HFFc6 (cell line): ENCODE measurements at places on chromosomes 7 and 10. TPM values are rescaled to one million over a fixed set of nuclear protein-coding genes. Genes with fewer than 3 reads are reported as not detected.

The THAP5 gene
- total RNA-seq: 20.6 to 24.3 TPM (median 22.0 TPM) in 3 replicates

The HDAC9 gene
- total RNA-seq: 12.4 and 30.0 TPM in 2 replicates

The SAP25 gene
- total RNA-seq: 0.39 and 0.40 TPM in 2 replicates

The SLC29A4 gene
- 0.68 and 2.1 TPM in 2 replicates for total RNA-seq

The NCAPG2 gene
- total RNA-seq: 21.7 to 64.2 TPM (median 42.2 TPM) in 3 replicates

The GDF2 gene
- not detected in 3 replicates for total RNA-seq

The CYP3A5 gene
- total RNA-seq: 0.30 to 1.8 TPM (median 0.64 TPM) in 3 replicates

The CUL2 gene
- total RNA-seq: 39.1 to 53.0 TPM (median 51.4 TPM) in 3 replicates

- peak; percentile 14 for DNase-seq
Measured at GRCh38 chr7:47758546-47758945, 176.6 kb upstream of the TNS3 start.

GRCh38 chr10:24012249-24012803 is 196.6 kb upstream of the KIAA1217 start:
- DNase-seq: no peak

DNA sequence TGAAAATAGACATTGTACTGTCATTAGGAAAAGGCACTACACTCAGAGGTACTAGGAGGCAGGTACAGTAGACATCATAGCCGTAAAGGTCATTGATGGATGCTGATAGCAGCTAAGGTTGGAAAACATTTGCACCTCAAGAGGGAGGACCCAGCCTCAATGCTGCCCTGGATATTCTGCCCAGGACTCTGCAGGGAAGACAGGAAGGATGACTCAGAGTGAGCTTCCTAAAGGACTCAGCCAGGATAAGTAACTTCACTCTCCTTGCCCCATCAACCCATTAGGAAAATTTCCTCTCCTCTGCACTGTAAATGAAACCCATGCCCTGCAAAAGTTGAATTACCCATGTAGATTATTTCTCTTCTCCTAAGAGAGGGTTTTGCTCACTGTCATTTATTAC is 617.9 kb upstream of the MKI67 start:
- DNase-seq: no peak

GRCh38 chr10:3491571-3491970 is 293.4 kb downstream of the KLF6 start:
- no peak for DNase-seq

GRCh38 chr7:5445981-5446594 is 22.5 kb upstream of the TNRC18 start:
- no peak for DNase-seq

- DNase-seq: no peak
Measured at GRCh38 chr7:43394441-43395130, 188.3 kb upstream of the STK17A start.

- DNase-seq: no peak
Measured at GRCh38 chr7:24442170-24442777, 131.0 kb upstream of the PALS2 start.

GRCh38 chr10:98045785-98046389 is 15.5 kb upstream of the CRTAC1 start:
- DNase-seq: peak; percentile 33

DNA sequence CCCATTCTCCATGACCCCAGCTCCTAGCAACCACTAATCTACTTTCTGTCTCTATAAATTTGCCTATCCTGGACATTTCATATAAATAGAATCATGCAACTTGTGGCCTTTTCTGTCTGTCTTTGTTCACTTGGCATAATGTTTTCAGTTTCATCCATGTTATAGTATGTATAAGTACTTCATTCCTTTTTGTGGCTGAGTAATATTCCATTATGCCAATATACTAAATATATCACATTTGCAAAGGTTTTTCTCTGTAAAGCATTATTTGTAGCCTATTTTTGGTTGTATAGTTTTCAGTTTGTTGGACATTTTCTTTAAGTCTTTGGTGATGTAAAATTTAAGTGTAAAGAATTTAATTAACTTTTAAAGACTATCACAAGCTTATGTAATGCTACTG is 2.2 kb downstream of the PTPRZ1 start:
- no peak for DNase-seq

DNA sequence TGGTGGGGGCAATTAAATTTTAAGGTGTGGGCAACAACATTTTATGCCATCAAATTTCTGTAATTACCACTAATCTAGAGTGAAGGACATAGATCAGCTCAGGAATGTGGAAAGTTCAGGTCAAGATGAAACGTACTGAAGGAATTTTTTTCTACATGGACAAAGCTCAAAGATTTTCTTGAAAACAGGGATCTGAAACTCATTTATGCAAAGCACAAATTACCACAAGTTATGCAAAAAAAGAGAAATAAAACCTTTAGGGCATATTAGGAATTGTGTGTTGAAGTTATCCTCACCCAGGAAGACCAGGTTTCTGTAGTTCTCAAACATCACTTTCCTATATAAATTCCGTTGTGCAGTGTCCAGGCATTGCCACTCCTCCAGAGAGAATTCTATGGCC is 18.9 kb downstream of the ZNF680 start:
- no peak for DNase-seq

DNA sequence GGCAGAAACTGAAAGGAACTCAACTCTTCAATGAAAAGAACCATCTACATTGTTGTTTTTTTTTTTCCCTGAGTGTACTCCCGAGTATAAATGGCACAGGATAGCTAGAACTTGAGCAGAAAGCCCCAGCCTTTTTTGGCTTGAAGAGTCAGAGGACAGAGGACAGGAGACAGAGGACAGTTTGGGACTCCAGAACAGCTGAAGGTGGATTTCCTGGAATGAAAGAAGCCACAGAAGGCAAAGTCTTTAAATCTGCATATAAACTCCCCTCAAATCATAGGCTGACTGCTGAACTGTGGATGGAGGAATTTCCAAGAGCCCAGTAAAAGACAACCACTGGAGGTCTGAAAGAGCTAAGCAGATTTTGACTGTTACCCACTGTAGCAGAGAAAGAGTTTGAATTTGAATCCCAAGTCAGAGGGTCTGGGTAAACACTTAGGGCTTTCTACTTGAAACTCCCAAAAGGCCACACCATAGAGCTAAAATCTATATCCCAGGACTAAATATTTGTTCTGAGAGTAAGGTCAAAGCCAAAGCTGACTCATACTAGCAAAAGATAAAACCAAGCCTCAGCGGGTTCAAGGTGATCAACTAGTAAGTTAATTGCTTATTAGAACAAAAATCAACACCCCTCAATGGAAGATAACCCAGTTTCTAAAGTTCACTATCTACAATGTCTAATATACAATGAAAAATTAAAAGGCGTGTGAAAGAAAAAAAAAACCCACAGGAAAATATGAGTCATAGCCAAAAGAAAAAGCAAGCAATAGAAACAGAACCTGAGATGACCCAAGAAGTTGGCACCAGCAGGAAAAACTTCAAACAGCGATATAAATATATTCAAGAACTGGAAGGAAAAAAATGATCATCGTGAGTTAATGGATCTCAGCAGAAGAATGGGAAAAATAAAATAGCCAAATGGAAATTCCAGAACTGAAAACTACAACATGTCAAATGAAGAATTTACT is 1.8 kb upstream of the OPN1SW start:
- no peak for DNase-seq

GRCh38 chr10:43689618-43689954 is 40.9 kb upstream of the ZNF32 start:
- DNase-seq: no peak

DNA sequence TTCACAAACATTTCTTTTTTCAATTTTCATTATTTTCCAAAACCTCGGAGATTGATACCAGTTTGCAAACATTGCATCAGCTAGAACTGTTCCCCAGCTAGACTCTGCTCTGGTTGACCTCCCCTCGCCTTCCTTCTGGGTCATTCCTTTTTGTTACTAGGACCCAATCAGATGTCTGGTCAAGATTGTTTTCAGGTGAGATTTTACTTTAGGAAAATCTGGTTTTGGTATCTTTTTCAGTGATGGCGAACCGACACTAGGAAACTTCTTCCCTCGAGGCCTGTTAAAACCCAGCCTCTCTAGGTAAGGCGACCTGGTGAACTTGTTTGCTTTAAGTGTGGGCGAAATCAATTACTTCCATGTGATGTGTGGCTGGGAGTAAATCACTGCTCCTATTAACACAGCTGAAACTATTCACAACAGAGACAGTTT is 8.4 kb downstream of the PROSER2 start:
- no peak for DNase-seq

- no peak for DNase-seq
Measured at GRCh38 chr7:47100817-47101435, 481.0 kb downstream of the TNS3 start.

- DNase-seq: no peak
Measured at GRCh38 chr7:92778972-92779371, 57.4 kb downstream of the CDK6 start.

DNA sequence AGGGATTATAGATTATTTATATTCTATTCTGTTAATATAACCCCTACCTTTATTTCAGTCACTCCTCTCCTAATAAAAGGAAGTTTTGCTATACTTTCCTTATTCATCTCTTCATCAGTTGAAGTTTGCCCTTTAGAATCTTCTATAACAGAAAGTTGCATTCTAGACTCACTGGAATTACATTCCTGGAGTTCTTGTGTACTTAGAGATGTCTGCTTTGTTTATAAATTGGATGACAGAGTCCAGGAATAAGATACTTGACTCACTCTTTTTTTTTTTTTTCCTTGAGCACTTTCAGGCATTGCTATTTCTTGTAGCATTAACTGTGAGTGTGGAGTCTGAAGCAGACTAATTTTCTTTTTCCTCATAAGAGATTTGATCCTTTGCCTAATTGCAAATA is 640.8 kb downstream of the XPNPEP1 start:
- DNase-seq: peak; percentile 77

- peak; percentile 97 for DNase-seq
Measured at GRCh38 chr10:119006451-119007210, 22.9 kb upstream of the NANOS1 start.
